ENCODE measurements at places on chromosomes 7 and 10. TPM values are rescaled to one million over a fixed set of nuclear protein-coding genes. Genes with fewer than 3 reads are reported as not detected.

DNA sequence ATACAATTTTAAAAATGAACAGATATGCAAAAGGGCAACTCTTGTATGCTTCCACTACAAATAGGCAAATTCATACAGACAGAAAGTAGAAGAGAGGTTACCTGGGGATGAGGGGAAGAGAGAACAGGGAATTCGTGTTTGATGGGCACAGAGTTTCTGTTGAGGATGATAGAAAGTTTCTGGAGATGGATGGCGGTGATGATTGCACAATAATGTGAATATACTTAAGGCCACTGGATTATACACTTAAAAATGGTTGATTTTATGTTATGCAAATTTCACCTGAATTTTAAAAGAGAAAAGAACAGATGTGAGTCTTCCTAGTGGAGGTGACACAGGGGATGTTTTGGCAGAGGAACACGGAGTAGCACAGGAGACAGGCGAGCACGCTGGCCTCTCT is 89.3 kb downstream of the TEX36 start:
- no peaks in the 10 kb centered on the region for H3K36me3 ChIP-seq
- no peaks in the 10 kb centered on the region for H3K4me1 ChIP-seq
- no peak overlapping the region for H3K4me3 ChIP-seq
- no peak for DNase-seq

- no peaks in the 10 kb centered on the region for H3K27me3 ChIP-seq
- no peaks in the 10 kb centered on the region for H3K4me1 ChIP-seq
- no peaks in the 10 kb centered on the region for H3K36me3 ChIP-seq
- no peak overlapping the region for H3K4me3 ChIP-seq
- H3K27ac ChIP-seq = no peak overlapping the region
- no peak for DNase-seq
These were observed 37.5 kb downstream of the AKR1C8 start for GRCh38 chr10:5147255-5147980.

GRCh38 chr7:9391984-9392383 is 958.6 kb downstream of the NXPH1 start:
- H3K36me3 ChIP-seq = no peaks in the 10 kb centered on the region
- no peak overlapping the region for H3K4me3 ChIP-seq
- H3K27ac ChIP-seq = no peak overlapping the region
- no peak for DNase-seq
- no peaks in the 10 kb centered on the region for H3K4me1 ChIP-seq

DNA sequence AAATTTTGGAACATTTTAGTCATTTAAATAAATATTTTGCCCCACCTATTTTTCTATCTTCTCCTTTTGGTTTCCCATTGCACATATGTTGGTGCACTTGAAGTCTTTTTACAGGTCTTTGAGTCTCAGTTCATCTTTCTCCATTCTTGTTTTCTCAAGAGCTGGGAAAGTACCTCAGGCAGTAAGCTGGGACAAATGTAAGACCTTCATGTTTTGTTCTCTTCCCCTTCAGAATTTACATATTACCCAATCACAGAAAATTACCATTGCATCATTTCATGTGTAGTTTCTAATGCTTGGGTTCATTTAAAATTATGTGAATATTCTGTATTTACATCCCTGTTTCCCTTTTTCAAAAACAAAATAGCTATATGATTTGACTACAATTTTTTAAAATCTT is 1150.0 kb upstream of the POT1 start:
- H3K4me1 ChIP-seq = no peaks in the 10 kb centered on the region
- no peak for DNase-seq
- no peak overlapping the region for H3K27ac ChIP-seq
- H3K4me3 ChIP-seq = no peak overlapping the region

DNA sequence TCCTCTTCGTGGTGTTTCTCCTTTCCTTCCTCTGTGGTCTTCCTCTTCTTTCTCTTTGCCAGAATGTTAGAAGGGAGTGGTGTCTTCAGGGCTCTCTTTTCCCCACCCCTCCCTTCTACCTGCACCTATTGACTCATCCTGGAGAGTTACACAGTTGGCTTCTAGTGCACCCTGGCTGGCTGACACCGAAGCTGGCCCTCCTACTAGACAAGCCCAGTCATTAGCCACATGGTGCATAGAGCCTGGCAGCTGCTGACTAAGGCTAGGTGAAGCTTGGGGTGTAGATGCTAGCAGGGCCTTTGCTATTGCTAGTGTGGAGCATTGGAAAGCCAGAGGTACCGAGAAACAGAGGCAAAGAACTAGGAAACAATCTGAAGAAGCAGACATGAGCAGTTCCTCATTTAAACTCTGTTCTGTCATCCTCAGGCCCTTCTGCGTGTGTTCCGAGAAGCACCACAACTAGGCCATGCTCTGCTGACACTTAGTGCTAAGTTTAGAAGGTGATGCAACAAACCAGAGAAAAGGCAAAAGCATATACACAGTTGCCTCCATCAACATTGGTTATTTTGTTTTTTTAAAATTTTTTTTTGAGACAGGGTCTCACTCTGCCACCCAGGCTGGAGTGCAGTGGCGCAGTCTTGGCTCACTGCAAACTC is 213.9 kb downstream of the BAMBI start:
- no peak for DNase-seq
- H3K36me3 ChIP-seq = no peaks in the 10 kb centered on the region
- no peak overlapping the region for H3K27ac ChIP-seq
- no peaks in the 10 kb centered on the region for H3K27me3 ChIP-seq
- no peaks in the 10 kb centered on the region for H3K4me1 ChIP-seq
- H3K4me3 ChIP-seq = no peak overlapping the region

DNA sequence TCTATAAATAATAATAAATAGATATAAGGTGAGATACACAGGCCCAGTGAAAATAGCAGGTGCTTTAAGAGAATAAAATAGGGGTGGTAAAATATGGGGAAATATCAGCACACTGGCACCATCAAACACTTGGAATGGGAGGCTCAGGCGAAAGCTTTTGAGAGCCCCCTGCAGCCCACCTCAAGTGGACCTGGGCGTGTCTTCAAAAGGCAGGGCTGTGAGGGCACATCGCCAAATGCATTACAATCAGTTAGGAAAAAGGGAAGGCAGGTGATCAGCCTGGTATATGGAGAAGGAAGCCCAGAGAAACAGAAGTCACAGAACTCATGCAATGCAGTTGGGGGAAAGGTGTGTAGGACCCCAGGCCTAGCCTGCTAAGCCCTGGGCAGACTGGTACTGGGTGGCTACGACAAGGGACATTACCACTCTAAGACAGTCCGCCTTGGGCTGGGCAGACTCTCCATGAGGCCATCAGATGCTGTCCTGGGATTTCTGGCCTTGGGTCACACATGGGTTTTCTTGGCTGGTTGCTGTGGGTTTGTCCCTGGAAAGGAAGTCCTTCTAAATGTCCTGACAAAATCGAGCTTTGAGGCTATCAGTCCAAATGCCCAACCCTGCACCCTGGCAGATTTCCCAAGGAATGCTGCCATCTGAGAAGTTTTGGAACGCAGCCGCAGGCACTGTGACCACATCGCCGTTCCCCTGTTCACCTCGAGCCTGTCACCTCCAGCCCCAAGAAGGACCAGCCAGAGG is 330.6 kb downstream of the GRID1 start:
- H3K4me1 ChIP-seq = peaks cover 3% of the 10 kb centered on the region
- DNase-seq = no peak

- no peaks in the 10 kb centered on the region for H3K36me3 ChIP-seq
- H3K4me3 ChIP-seq = no peak overlapping the region
- no peak overlapping the region for H3K27ac ChIP-seq
- H3K27me3 ChIP-seq = peaks cover 74% of the 10 kb centered on the region
- no peak for DNase-seq
These were observed 1.0 kb upstream of the NRP1 start for GRCh38 chr10:33335551-33335800.

GRCh38 chr10:61903221-61903927 is 1.9 kb downstream of the ARID5B start:
- H3K36me3 ChIP-seq = peaks cover 14% of the 10 kb centered on the region
- H3K27ac ChIP-seq = peak overlapping the region; percentile 99
- H3K4me3 ChIP-seq = peak overlapping the region; percentile 98
- H3K27me3 ChIP-seq = no peaks in the 10 kb centered on the region
- DNase-seq = peak; percentile 90
- H3K4me1 ChIP-seq = peaks cover 36% of the 10 kb centered on the region

Gene DUS4L
- total RNA-seq = 9.3 TPM

- H3K27me3 ChIP-seq = peaks cover 9% of the 10 kb centered on the region
- peaks cover 20% of the 10 kb centered on the region for H3K4me1 ChIP-seq
- H3K36me3 ChIP-seq = no peaks in the 10 kb centered on the region
- H3K4me3 ChIP-seq = no peak overlapping the region
- H3K27ac ChIP-seq = no peak overlapping the region
These were observed 4.6 kb downstream of the CDK5 start for GRCh38 chr7:151053096-151053495.

GRCh38 chr7:91233212-91233611 is 31.0 kb upstream of the FZD1 start:
- DNase-seq = no peak
- H3K4me3 ChIP-seq = no peak overlapping the region
- no peaks in the 10 kb centered on the region for H3K36me3 ChIP-seq

DNA sequence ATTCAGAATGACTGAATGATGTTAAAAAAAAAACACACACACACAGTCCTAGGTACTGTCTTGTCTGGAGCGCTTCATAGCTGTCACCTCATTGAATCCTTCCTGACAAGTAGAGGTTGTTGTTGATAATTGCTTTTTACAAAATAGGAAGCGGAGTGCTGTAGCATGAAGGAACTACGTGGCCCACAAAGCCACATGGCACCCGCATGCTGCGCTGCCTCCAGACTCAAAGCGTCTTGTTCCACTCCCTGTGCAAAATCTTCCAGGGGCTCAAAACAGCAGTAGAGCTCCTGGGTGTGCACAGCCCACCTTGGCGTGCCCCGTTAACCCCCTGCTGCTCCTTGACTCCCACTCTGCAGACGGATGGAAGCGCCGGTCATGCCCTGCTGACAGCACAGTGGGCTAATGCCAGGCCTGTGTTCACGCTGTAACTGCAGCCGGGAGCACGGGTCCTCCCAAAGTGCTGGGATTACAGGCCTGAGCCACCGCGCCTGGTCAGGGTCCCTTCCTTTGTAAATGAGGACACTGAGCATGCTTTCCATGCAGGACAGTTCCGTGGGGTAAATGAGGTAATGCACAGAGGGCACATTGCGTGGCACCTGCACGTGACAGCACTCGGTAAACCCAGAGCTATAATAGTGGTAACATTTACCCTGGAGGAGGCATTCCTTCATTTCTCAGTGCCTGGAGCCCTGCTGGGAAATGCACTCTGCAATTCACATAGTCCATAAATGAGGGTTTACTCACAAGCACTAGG is 91.1 kb upstream of the GNA12 start:
- DNase-seq = no peak
- peaks cover 4% of the 10 kb centered on the region for H3K4me1 ChIP-seq
- H3K27ac ChIP-seq = no peak overlapping the region
- no peak overlapping the region for H3K4me3 ChIP-seq
- peaks cover 60% of the 10 kb centered on the region for H3K36me3 ChIP-seq
- H3K27me3 ChIP-seq = no peaks in the 10 kb centered on the region

Gene SLC18A3
- not detected for total RNA-seq

DNA sequence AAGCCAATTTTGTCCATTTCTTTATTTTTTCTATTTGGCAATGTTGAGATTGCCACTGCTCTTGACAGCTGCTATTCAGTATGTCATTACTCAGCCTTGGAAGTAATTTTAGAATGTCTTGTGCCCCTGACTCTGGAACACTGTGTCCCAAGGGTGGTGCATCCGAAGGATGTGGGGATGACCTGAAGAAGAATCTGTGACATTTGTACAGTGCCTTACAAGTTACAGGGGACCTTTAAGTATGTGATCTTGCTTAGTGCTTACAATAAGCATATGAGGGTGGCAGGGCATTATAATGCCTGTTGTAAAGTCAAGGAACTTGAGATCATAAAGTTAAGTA is 239.5 kb downstream of the REEP3 start:
- H3K4me1 ChIP-seq = no peaks in the 10 kb centered on the region

- H3K27ac ChIP-seq = no peak overlapping the region
- no peak for DNase-seq
- peaks cover 47% of the 10 kb centered on the region for H3K4me1 ChIP-seq
- no peaks in the 10 kb centered on the region for H3K27me3 ChIP-seq
- H3K36me3 ChIP-seq = peaks cover 4% of the 10 kb centered on the region
These were observed 19.2 kb upstream of the IKZF1 start for GRCh38 chr7:50285269-50285668.

DNA sequence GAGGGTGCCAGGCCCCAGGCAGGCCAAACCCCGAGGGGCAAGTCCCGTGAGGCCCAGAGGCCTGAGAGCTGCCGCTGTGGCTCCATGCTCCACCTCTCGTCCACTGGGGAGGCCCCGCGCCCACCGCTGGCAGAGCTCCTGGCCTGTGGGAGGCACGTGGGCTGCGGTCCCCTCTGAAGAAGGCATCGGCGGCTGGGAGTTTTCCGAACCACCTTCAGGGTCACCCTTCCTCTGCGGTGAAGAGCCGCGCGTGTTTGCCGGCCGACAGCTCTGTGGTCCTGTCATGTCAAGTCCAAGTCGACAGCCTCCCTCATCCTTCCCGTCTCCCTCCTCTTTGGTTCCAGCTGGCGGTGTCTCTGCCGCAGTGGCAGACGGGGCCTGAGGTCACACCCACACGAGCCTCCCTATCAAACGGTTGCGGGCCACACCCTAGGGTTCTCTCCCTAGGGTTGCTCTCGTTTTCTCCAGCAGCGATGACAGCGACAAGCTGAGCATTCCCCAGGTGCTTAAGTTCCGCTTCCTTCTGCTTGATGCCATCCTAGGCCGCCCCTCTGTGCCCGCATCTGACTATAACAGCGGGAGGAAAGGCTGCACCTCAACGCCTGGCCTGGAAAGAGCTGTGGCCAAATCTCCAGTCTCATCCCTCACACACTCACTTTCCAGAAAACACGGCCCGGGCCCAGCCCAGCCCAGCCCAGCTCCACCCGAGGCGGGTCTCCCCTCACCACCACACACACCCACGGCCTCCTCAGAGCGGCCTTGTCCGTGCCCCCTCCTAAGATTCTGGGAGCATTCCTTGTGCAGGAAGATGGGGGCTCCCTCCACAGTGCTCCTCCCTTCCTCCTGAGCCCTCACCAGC is 185.0 kb downstream of the ELFN1 start:
- peak overlapping the region; percentile 35 for H3K27ac ChIP-seq
- H3K4me1 ChIP-seq = peaks cover 18% of the 10 kb centered on the region
- peaks cover 5% of the 10 kb centered on the region for H3K36me3 ChIP-seq
- H3K4me3 ChIP-seq = no peak overlapping the region
- no peak for DNase-seq

DNA sequence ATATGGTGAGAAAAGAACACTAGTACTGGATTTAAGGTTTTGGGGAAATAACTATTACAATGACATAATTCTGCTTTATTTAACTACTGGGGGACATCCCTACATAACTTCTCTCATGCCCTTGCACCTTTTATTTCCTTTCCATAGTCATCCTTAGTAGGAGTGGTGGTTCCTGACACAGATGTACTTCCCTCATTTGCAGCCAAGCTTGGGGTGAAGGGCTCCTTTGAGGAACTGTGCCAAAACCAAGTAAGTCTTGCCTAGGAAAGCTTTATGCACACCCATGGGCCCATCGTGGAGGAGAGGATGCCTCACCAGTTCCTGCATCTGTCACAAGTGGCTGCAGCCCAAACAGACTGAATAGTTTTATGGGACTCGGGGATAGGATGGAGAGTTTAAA is 20.6 kb downstream of the ZDHHC6 start:
- no peaks in the 10 kb centered on the region for H3K27me3 ChIP-seq
- peaks cover 43% of the 10 kb centered on the region for H3K36me3 ChIP-seq
- H3K4me1 ChIP-seq = no peaks in the 10 kb centered on the region
- no peak for DNase-seq
- no peak overlapping the region for H3K4me3 ChIP-seq
- H3K27ac ChIP-seq = no peak overlapping the region

- no peaks in the 10 kb centered on the region for H3K36me3 ChIP-seq
- H3K4me3 ChIP-seq = no peak overlapping the region
These were observed 4.3 kb upstream of the GPNMB start for GRCh38 chr7:23242321-23242720.
